ENCODE measurements at places on chromosomes 1 and 21. TPM values are rescaled to one million over a fixed set of nuclear protein-coding genes. Genes with fewer than 3 reads are reported as not detected.

DNA sequence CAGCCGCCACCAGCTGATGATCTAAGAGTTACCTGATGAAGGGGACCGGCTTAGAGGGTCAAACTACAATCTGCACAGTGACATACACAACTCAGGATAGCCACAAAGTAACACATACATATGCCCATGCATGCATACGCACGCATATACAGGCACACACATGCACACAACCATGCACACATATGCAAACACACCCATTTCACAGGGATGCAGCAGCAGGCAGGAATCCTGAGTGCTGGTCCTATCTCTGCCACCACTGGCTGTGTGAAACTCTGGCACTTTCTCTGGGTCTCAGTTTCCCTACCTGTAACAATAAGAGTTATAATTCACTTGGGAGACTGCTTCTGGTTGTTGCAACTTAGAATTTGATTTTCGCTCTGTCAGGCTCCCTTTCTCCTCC is 520.2 kb downstream of the PTPRU start:
- no peak for DNase-seq

- no peak for DNase-seq
Observed at GRCh38 chr1:93137604-93138292, 42.5 kb downstream of the TMED5 start.

- DNase-seq: no peak
Observed at GRCh38 chr1:197066719-197067456, at the start of gene F13B. Gene F13B (minus strand): TSS chr1:197067260. CDS start chr1:197067223, 37 bp downstream.

GRCh38 chr1:30837653-30838052 is 70.9 kb downstream of the SDC3 start:
- no peak for DNase-seq

ANXA9 gene
- 3.8 TPM for polyA plus RNA-seq

Data from hindlimb muscle (tissue), 1 donor.